Caki2 (cell line): ENCODE measurements at places on chromosomes 2 and 18. TPM values are rescaled to one million over a fixed set of nuclear protein-coding genes. Genes with fewer than 3 reads are reported as not detected.
A peak's percentile ranks its signal among the peaks of the same experiment; 100 is the strongest.

The DSG2 gene
- total RNA-seq = 40.9 and 42.9 TPM in 2 replicates

DNA sequence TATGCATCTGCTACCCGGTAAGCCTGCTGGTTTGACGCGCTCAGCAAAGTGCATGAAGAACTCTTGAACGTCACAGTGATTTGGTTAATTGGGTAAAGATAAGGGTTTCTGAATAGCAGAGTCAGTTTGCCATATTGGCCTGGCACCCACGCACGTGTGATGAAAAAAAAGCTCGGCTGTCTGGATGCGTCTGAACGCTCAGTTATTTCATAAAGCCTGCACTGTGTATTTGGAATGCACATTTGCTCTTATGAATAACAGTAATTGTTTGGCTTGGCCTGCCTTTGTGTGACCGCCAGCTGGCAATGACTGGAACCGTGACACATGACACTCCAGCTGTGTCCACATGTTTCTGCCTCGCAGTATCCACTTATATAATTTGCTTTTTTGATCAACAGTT, 129.2 kb upstream of the MEIS1 start:
- no peak for DNase-seq

- DNase-seq = no peak
Observed at GRCh38 chr2:49111006-49111405, 43.3 kb downstream of the FSHR start.

DNA sequence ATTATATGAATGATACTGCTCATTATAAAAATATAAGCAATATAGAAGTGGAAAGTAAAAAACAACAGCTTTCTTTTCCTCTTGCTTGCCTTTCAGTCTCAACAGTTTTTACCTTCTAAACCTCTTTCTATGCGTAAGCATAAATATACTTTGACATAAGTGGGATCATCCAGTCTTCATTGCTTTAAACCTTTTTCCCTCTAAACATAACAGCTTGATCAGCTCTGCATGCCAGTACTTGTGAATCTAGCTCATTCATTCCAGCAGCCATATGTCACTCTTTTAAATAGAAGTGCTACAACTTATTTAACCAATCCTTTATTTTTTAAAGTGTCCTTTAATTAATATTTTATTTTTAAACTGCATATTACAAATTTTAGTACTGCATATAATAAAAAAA, 88.1 kb downstream of the TTC27 start:
- DNase-seq = no peak

DNA sequence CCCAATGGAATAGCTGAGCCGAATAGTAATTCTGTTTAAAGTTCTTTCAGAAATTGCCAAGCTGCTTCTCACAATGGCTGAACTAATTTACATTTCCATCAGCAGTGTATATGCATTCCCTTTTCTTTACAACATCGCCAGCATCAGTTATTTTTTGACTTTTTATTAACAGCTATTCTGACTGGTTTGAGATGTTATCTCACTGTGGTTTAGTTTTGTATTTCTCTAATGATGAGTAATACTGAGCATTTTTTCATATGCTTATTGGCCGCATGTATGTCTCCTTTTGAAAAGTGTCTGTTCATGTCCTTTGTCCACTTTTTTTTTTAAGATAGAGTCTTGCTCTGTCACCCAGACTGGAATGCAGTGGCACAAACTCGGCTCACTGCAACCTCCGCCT, 100.7 kb downstream of the C2orf74 start:
- DNase-seq = peak; percentile 10
